Gastrocnemius medialis (tissue), 4 donors: ENCODE measurements at places on chromosomes 6 and 20.
A peak's percentile ranks its signal among the peaks of the same experiment; 100 is the strongest.

DNA sequence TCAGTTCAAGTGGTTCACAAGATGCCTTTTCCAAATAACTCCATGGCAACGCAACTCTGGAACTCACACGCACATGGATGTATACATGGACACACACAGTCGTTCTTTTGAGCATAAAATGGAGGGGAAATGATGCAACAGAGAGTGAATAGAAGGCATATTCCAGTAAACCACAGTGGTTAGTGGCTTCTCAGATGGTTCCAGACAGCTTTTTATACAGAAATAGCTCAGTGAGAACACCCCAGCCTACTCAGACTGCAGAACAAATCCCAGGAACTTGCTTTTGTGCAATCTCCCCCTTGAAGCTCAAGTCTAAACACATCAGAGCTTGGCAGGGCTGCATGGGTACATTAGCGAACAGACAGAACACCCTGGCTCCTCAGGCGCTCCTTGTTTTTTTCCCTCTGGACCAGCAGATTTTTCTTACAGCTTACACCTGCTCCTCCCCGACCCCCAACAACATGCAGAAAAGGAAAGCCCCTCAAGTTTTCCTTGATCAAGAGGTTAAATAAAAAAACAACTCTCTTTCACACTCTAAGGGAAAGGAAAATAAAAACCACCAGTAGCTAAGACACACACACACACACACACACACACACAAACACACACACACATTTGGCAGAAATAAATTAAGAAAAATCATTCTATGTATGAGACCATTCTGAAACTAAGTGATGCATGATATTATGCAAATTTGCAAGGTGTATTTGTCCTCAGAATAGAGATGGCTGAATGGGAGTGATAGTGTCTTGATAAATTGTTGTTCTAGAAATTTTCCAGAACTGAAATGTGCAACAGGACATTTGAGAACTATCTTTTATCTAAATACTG, 51.2 kb upstream of the RANBP9 start:
- DNase-seq: peak; percentile 56

DNA sequence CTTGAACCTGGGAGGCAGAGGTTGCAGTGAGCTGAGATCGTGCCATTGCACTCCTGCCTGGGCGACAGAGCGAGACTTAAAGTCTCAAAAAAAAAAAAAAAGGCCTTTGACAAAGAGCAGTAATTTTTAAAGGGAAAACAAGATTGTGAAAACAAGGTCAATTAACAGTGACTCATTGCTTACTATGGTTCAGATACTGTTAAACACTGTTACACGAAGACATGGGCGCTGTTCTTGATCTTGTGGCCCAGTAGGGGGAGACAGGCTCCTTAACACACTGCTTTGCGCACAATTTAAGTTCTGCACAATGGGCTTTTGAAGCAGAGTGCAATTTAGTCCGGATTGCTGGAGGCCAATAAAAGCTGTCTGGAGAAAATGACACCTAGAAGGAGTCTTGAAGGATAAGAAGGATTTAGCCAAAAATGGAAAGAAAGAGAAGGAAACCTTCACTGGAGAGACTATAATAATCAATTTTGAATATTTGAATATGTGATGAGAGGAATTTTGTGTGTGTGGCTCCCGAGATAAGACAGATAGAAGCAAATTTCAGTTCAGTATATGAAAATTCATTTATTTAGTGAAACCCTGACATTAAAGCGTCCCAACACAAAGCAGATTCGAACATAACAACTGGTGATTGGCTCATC, 6.0 kb upstream of the LATS1 start:
- no peak for DNase-seq

- DNase-seq: no peak
Measured at GRCh38 chr6:33082702-33083101, 6.9 kb downstream of the HLA-DPB1 start.

GRCh38 chr20:59386809-59387208, 86.4 kb downstream of the EDN3 start:
- DNase-seq: no peak

GRCh38 chr6:35833536-35833935, 28.4 kb downstream of the LHFPL5 start:
- no peak for DNase-seq

GRCh38 chr6:16928387-16928786, 167.1 kb upstream of the ATXN1 start:
- DNase-seq: no peak

DNA sequence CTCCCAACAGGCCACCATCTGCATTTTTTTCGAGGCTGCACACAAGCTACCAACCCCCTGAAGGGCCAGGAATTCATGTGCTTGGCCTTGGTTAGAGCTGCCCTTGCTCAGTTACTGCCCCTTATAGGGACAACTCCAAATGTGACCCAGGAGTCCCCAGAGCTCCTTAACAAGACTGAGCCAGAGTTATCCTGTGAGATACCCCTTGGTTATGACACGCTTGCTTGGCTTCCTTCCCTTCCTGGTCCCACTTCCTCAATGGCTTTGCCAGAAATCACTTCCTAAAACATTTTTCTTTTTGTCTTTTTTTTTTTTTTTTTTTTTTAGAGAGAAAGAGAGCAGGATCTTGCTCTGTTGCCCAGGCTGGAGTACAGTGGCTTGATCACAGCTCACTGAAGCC, 8.9 kb downstream of the TREM1 start:
- no peak for DNase-seq

DNA sequence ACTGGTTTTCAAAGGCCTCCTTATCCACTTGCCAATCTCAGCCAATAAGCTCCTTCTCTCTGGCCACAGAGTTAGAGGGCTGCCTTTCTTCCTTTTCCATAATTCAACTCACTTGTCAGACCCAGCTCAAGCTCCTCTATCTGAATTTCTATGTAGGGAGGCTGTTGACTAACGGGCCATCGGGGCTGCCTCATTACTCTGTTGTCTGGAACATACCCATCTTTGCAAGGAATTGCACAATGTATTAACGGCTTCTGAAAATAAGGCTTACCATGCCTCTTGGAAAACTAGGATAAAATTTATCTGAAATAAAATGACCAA, 28.5 kb upstream of the KIF6 start:
- DNase-seq: no peak
